Neural crest cell (in vitro differentiated cells): ENCODE measurements at places on chromosomes 16 and 17.

GRCh38 chr16:73145166-73145880 is 97.4 kb upstream of the ZFHX3 start:
- peak; percentile 6 for DNase-seq

DNA sequence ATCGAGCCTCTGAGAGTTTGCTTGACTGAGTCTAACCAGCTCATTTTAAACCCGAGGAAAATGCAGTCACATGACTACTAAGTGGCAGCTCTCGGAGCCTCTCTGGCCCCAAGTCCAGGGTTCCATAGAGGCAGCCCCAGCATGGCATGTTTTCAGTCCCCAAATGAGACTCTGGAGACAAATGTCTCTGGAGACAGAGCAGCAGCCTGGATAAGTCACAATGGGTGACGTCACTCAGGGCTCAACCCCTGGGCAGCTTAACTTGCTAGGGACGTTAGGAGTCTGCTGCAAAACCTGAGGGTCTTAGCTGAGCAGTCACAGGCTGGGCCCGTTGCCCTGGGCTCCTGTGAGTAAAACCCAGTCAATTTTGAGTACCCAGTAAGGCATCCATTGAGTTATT is 6.9 kb upstream of the STH start:
- no peak for DNase-seq

DNA sequence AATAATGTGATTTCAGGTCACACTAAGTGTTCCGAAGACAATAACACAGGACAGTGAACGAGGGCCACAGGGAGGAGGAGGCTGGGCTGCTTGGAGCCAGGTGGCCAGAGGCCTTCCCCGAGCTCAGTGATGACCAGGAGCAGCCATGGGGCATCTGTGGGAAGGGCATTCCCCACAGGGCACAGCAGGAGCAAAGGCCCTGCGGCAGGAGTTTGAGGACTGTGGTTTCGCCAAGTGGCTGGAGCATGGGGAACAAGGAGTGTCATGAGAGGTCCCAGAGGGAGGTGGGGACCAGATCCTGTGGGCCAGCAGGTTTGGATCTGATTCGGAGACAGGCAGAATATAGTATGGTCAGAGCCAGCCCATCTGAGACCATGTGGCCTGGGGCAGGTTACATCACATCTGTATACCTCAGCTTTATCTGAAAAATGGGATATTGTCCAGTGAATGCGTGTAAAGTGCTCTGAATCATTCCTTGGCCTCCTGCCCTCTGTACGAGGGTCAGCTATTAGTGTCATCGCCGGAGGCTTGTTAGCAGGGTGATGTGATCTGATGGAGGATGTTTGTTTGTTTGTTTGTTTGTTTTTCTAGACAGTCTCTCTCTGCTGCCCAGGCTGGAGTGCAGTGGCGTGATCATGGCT is 176.8 kb downstream of the KATNIP start:
- no peak for DNase-seq

- no peak for DNase-seq
Observed at GRCh38 chr17:56020369-56020768, 132.9 kb upstream of the ANKFN1 start.

DNA sequence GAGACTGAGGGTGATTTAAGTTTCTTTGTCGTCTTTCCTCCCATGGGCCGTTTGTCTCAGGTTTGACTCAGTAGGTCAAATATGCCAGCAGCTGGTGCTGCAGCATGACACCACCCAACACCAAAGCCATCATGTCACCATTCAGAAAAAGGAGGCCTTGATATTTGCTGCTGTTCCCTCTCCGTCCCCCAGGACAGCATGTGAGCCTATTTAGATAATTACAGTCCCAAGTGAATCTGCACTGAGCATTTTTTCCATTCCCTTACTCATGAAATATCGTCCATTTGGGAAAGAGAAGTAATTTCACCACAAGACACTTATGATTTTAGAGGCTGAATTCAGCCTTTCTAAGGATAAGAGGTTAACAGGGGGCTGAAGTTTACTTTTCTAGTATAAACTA is 62.2 kb upstream of the ADORA2B start:
- no peak for DNase-seq

GRCh38 chr17:17413215-17413792 is 63.5 kb upstream of the MED9 start:
- no peak for DNase-seq

DNA sequence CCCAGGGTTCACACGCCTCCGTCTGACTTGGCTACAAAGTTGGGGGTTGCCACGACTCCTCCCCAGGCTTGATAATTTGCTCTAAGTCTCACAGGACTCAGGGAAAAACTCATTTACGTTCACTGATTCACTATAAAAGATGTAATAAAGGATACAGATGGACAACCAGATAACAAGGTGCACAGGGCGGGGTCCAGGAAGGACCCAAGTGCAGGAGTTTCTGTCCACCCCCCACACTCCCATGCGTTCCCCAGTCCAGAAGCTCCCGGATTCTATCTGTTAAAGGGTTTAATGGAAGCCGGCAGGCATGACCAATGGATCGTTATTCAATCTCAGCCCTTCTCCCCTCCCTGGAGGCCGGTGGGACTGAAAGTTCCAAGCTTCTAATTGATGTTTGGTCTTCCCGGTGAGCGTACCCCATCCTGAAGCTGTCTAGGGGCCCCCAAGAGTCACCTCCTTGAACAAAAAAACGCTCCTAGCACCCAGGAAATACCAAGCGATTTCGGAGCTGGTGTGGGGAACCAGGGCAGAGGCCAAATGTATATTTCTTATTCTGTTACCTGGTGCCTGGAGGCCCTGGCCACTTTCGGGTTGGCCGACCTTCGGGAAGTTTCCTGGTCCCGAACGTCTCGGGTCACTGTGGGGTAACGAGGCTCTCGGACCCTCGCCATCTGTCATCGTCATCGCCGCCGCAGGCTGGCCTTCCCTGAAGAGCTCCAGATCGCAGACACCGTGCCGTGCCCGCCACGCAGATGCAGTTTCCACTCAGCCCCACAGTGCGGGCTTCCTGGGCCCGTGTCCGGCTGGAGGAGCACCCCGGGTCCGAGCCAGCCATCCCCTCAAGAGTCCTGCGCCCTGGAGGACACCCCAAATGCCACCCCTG is 13.5 kb upstream of the METRNL start:
- DNase-seq, result no peak

GRCh38 chr16:30941600-30942425 is 7.1 kb upstream of the ORAI3 start:
- DNase-seq, result peak; percentile 67

GRCh38 chr17:72187556-72187955 is 66.7 kb downstream of the SOX9 start:
- no peak for DNase-seq

GRCh38 chr17:56313201-56313600 is 159.9 kb downstream of the ANKFN1 start:
- DNase-seq, result no peak

DNA sequence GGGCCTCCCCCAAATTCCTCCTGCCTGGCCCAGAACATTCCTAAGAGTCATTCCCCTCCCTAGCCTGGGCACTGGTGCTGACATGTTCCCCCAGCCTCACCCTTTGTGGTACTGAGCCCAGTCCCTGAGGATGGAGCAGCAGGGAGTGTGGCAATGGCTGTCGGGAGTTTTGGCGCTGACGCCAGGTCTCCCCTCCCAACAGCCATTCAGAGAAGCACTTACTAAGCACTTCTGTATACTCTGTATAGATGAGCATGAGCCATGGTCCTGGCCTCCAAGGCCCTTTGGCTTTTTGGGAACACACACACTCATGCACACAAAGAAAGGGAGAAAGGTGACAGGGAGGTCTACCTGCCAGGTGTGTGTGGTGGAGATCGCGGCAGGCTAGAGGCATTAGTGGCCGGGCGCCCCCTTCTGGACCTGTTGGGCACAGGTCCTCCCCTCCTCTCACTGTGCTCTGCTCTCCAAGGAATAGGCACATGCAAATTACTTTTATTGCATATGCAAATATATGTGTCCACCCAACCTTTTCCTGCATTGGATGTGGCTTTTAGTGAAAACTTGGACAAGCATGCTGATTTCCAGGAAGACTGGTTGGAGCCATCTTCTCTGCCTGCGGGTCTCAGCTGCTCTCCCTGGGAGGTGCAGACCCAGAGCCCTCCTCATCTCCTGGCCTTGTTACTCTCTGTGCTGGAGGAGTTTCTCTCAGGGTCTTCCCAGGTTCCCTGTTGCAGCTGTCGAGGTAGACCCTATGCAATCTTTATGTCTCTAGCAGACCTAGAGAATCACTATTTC is 17.4 kb upstream of the C17orf107 start:
- no peak for DNase-seq

DNA sequence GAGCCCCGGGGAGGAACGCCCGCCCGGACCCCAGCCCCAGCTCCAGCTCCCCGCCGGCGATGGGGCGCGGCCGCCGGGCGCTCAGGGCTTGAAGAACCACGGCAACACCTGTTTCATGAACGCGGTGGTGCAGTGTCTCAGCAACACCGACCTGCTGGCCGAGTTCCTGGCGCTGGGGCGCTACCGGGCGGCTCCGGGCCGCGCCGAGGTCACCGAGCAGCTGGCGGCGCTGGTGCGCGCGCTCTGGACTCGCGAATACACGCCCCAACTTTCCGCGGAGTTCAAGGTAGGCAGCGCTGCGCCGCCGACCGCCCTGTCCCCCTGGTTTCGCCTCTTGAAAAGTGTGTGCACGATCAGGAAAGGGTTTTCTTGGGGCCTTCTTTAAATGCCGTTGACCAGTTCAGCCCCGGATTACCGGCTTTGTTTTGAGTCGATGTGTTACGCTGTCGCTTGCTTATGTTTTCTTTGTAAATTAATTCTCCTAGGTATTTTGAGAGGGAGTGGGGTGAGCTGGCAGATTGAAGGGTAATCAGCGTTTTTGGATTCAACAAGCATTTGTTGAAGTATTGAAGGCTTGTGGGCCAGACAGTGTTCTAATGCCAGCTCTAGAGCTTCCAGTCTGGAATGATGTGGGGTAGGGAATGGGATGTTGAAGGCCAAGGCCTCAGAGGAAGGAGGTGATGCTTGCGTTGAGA is 681 bp downstream of the USP43 start:
- DNase-seq, result peak; percentile 30

GRCh38 chr16:62814891-62815290 is 778.7 kb upstream of the CDH8 start:
- no peak for DNase-seq

GRCh38 chr16:85683363-85683762 is 5.4 kb downstream of the GINS2 start:
- no peak for DNase-seq
